NCI-H2107 (cell line): ENCODE measurements at places on chromosomes 5 and 9.

- no peak for DNase-seq
These were observed 22.3 kb downstream of the FBXW2 start for GRCh38 chr9:120770931-120771330.

DNA sequence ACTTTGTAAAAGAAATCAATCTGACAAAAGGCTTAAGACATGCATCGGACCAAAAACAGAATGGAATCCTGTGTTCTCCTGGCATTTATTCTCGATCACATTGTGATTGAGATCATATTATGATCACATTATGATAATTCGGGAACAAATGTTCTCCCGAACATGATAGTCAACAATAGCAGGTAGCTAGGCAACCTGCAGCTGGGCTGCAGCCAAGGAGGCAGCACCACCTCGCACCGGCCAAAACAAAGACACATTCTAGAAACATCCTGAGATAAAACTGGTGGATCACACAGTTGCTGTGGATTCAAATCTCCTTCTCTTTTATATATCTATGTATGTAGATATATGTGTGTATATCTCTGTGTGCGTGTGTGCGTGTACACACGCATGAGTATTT lies 480.6 kb upstream of the CYLC2 start:
- no peak for DNase-seq

DNA sequence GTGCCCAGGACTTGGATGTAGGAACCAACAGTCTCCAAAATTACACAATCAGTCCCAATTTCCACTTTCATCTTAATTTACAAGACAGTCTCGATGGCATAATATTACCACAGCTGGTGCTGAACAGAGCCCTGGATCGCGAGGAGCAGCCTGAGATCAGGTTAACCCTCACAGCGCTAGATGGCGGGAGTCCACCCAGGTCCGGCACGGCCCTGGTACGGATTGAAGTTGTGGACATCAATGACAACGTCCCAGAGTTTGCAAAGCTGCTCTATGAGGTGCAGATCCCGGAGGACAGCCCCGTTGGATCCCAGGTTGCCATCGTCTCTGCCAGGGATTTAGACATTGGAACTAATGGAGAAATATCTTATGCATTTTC lies 837 bp downstream of the PCDHB2 start:
- DNase-seq, result no peak

DNA sequence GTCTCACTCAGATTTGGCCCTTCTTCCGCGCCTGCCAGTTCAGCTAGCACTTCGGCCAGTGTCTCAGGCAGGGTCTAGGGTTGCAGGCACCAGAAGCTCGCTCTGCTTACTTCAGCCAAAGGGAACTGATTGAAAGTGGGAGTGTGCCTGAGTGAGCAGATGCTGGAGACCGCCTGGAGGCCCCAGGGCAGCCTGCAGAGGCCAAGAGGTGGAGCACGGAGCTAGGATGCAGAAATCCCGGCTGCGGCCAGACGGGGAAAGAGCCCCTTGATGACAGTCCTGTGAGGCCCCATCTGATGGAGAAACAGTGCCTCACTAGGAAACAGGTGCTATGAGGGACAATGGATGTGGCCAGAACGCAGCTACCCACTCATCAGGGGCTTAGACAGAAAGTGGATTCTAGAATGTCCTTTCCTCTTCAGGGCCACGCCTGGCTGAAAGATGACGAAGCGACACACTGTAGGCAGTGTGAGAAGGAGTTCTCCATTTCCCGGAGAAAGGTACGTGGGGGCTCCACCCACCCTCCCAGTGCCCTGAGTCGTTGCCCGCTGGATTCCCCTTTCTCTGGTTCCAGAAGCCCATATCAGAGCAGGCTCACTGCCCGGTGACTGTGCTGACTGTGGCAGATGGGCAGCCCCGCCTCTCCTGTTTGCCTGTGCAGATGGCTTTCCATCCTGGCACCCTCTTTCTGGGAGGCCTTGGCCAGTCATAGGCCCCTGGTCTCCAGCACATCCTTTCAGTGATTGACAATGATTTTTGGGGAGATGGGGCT lies 16.1 kb downstream of the HNRNPH1 start:
- DNase-seq, result no peak

GRCh38 chr9:114279693-114280092 lies 43.2 kb upstream of the ORM1 start:
- no peak for DNase-seq

DNA sequence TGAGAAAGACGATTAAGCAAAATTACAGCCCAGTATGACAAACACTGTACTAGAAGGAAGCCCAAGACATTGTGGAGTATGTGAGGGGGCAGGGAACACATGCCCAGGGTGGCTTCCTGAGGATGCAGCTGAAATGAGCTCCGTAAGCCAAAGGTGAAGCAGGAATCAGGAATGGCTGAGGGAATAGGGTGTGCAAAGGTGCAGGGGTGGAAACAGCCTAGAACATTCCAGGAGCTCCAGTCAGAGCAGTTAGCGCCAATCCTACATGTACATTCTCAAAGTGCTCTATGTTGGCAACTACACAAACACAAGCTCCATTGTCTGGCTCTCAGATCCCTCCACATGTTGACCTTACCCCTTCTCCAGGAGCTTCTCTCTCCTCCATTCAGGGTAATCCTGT lies 257.9 kb downstream of the MAN2A1 start:
- DNase-seq, result no peak

DNA sequence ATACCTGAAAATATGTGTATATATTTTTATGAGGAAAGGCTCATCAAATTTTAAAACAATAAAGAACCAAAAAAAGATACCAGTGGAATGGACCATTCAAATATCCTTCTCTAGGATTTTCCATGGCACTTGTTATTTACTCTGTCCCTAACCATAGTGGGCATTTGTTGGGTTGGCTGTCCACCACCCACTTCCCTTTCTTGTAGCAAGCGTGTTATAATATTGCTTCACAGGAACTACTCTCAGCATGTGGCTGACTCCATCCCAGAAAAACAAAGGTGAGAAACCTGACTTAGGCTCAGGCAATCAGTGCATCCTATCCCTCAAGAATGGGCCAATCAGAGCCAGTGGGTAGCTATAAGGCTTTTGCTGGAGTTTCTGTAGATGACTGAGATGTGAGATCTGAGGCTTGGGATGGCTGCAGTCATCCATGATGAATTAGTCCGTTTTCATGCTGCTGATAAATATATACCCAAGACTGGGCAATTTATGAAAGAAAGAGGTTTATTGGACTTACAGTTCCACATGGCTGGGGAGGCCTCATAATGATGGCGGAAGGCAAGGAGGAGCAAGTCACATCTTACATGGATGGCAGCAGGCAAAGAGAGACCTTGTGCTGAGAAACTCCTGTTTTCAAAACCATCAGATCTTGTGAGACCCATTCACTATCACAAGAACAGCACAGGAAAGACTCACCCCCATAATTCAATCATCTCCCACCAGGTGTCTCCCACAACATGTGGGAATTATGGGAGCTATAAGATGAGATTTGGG lies 17.2 kb downstream of the C5orf63 start:
- DNase-seq, result no peak

DNA sequence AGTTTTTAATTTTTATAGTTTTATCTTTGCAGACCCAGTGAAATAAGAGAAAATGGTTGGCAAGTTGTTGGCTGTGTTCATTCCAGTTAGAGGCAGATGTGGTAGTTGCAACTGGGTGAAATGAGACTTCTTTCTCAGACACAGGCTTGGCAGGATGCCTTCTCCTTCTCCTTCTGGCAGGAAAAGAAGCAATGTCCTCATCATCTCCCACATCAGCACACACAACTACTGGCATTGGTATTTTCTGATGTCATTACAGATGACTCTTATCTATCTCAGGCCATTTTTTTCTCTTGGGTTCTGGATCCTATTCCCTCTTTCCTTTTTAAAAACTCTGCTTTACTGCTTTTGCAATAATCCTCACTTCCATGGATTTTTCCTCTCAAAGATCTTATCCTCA lies 103.3 kb upstream of the EDIL3 start:
- no peak for DNase-seq

GRCh38 chr9:97484134-97484533 lies 17.3 kb upstream of the TMOD1 start:
- DNase-seq, result no peak

- DNase-seq, result no peak
These were observed 92.8 kb downstream of the ITGA1 start for GRCh38 chr5:52880541-52880940.

GRCh38 chr5:52864371-52864770 lies 76.7 kb downstream of the ITGA1 start:
- DNase-seq, result no peak

DNA sequence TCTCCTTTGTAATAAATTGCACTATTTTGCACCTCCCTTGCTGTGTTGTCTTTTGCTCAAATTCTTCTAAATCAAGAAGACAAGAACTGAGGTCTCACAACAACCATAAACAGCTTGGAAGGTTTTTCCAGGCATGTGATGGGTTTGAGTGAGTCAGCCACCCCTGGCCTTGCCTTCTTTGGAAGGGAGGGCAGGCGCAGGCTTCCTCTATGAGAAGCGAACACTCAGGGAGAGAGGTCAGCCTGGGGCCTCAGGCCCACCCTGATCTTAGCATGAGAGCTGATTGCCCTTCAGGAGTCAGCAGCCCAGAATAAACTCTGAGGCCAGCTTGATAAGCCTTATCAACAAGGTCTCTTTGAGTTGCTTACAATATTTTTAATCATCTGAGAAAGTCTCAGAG lies 31.6 kb downstream of the S1PR3 start:
- no peak for DNase-seq

DNA sequence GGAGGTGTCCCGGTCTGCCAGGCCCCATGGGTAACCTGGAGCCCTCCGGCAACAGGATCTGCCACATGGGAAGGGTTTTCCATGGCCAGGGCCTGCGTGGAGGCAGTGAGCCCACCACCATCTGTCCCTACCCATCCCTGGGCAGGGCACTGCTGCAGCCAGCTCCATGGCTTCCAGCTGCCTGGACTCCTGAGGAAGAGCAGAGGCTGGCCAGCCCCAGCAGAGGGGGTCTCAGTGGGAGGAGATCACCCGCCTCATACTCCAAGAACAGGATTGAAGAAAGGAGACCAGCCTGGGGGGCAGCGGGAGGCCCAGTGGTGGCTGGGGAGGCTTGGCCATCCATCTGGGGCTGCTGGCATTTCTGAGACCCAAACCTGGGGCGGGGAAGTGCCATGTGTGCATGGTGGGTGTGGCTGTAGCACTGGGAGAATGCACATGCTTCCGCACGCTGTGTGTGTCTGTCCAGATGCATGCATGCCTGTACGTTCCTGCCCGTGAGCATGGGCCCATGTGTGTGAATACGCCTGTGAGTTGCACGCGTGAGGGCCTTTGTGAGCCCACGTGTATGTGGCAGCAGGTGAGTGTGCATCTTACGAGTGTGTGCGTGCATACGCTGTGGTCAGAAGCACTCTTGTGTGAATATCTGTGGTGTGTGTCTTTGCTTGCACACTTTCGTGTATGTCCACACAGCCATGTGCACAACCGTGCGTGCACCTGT lies 78.5 kb downstream of the LMX1B start:
- no peak for DNase-seq

- no peak for DNase-seq
These were observed 66.8 kb downstream of the MAMDC2 start for GRCh38 chr9:70110194-70111041.

GRCh38 chr5:52449516-52449915 lies 338.2 kb upstream of the ITGA1 start:
- DNase-seq, result no peak

DNA sequence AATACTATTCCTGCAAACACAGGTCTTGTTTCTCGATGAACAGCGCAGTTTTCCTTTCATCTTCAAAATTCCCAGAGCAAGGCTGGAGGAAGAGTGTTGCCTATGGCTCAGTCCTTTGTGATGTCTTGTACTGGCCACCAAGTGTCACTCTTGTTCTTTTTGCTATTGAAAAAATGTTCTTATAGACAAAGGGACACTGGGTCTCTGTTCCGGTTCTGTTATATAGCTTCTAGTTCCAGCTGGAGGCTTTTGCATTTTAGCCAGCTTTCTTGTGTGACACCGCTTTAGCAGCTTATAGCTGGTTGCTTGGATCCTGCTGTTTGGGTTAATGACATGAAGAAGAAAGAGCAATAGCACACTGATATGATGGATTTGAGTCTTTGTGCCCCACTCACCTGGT lies 343.7 kb upstream of the KCNN2 start:
- no peak for DNase-seq

- no peak for DNase-seq
These were observed 44.6 kb upstream of the SEMA4D start for GRCh38 chr9:89542401-89543021.
